ENCODE measurements at places on chromosomes 16 and 17.

DNA sequence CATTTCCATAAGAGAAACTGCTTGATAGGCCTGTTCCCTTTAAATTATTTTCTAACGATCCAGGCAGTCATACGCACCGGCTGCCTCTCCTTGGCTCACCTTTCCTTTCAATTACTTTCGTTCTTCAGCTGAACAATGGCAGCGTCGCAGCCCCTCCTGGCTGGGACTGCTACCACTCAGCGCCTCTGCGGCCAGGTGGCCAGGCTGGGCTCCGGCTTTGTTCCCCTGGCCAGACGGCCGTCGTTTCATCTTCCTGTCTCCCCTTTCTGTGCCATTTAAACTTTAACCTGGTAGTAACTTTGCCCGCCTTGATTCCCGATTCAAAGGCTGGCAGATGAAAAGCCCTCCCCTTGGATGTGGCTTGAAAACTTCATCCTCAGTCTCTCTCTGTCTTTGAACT is 79.0 kb downstream of the C16orf78 start:
- DNase-seq = no peak

DNA sequence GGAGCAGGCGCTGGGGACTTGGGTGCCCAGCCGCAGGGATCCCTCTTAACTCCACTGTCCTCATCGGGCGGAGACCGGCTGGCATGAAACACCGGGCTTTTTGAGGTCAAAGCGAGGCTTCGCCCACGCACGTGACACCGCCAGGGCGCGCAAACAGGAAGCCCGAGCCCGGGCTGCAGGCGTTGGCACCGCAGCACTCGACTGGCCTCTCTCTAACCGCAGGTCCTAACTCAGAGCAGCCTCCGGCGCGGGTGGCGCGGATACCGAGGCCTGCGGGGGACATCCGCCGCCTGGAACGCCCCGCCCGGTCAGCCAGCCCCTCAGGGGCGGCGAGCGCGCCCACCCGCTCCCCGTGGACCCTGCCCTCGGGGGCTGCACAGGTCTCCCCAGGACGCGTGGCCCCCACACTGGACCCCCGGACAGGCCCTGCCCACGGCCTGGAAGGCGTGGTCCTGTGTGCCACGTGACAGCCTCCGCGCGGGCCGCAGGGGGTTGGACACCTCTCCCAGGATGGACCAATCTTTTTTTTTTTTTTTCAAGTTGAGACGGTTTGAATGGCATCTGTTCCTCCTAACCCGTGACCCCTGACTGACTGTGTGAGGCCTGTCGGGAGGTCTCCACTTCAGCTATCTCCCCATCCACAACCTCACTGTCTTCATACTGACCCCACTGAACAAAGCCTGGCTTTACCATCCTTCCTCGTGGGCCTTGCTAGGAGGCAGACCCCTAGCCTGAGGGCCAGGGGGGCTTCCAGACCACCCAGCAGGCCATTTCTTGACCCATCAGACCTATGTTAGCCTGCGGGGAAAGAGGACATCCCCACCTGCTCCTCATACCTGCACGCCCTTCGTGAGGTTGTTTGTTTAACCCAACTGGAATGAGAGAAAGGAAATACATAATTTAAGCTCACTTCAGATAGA is 8.4 kb upstream of the SLC47A2 start:
- DNase-seq = no peak

DNA sequence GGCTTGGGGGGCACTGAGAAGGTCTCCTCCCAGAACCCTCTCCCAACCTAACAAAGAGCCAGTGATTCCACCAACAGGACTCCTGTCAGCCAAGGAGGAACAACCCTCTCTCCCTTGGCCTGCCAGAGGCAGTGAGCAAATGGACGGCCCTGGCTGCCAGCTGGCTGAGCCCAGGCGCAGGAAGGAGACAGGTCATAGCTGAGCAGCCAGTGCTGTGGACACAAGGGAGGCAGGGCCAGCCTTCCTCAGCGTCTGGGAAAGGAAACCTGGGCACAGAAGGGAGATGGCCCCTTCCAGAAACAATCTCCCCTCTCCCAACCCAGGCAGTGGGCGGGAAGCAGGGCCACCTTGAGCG is 2.1 kb downstream of the MPO start:
- DNase-seq = no peak

DNA sequence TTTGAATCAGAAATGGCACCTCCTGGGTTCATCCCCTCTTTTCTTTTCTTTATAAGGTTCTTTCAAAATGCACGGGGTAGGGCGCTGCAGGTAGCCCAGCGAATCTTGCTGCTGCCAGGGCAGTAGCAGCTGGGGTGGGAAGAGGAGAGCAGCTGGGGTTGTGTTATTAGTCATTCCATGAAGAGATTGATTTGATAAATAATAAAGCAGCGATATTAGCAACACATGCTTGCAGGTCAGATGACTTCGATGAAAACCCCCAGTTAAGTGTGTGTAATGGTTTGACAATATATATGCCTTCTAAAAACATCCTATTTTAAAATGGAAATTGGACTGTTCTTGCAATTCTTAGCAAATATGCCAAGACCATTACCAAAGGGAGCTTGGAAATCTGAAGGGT is 200.7 kb downstream of the CCDC182 start:
- DNase-seq = no peak

- no peak for DNase-seq
Observed at GRCh38 chr17:63987221-63988126, 10.7 kb upstream of the PRR29 start.

- no peak for DNase-seq
Observed at GRCh38 chr16:89458551-89458950, 31.8 kb downstream of the ANKRD11 start.

DNA sequence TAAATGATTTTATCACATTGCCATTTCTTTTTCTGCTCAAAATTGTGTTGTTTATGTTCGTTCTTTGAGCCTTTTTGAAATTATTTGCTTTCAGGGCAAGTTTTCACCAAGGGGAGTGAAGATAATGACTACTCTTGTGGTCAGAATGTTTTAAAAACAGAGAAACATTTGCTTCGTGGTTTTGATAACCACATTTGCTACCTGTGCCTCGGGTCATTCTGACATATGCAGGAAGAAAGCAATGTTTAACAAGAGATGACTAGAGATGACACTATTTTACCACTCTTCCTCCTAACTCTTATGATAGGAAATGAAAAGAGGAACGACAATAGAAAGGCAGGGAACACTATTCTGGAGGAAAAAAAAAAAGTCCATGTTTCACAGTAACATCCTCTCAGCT is 1496.5 kb upstream of the GOT2 start:
- DNase-seq = no peak

GRCh38 chr17:7296189-7296861 is 1.9 kb upstream of the YBX2 start:
- no peak for DNase-seq

- DNase-seq = no peak
Observed at GRCh38 chr16:35492225-35492624, 2032.8 kb downstream of the TP53TG3F start.

DNA sequence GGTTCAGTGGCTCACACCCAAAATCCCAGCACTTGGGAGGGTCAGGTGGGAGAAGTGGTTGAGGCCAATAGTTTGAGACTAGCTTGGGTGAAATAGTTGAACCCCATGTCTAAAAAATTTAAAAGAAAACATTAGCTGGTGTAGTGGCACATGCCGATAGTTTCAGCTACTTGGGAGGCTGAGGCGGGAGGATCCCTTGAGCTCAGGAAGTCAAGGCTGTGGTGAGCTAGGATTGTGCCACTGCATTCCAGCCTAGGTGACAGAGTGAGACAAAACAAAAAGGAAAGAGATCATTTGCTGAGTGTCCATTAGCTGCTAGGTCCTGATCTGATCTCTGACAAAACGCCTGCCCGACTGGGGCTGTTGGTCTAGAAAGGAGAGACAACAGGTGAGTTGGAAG is 14.1 kb upstream of the DBNDD1 start:
- no peak for DNase-seq

DNA sequence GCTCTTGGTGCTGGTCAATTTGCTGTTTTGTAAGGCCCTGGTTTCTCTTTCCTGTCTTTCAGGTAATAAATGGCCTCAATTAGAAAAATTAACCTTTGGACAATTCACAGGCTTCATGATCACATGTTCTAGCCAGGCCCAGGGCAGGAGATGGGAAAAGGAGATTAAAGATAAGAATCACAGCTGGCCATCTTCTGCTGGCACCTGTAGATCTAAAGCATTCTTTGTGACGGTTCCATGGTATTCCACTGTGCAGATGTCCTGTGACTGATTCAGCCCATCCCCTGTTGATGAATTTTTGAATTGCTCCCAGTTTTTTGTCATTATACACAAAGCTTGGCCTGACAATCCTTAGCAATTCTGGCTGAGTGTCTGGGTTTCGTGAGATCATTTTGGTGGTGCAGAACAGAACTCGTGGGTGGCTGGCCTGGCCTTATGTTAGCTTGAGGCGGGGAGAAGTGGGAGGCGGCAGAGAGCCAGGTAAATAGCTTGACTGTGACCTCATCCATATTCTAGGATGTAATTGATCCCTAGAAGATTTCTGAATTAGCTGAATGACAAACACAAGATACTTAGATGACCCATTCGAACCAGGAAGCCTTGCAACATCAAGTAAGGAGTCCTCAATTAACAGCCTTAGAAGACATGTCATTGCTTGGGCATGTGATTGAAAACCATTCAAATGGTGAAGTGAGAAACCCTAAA is 14.1 kb downstream of the TMC5 start:
- DNase-seq = no peak

DNA sequence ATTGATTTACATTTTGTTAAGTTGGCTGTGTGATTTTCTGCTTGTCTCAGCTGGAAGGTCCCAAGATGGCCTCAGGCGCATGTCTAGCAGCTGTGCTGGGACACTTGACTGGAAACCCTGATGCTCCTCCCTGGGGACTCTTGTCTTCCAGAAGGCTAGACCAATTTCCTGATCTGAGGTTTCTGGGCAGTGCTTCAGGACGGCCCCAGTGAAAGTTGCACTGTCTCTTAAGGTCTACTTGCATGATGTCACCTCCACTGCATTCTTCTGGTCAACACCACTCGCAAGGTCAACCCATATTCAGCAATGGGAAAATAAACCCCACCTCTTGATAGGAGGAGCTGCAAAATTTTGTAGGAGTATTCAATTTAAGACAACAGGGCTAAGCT is 116.0 kb downstream of the SALL1 start:
- DNase-seq = no peak

GRCh38 chr17:2734939-2735338 is 14.5 kb downstream of the CCDC92B start:
- no peak for DNase-seq

GRCh38 chr17:77297693-77298666 is 157.2 kb downstream of the SEC14L1 start:
- DNase-seq = no peak

DNA sequence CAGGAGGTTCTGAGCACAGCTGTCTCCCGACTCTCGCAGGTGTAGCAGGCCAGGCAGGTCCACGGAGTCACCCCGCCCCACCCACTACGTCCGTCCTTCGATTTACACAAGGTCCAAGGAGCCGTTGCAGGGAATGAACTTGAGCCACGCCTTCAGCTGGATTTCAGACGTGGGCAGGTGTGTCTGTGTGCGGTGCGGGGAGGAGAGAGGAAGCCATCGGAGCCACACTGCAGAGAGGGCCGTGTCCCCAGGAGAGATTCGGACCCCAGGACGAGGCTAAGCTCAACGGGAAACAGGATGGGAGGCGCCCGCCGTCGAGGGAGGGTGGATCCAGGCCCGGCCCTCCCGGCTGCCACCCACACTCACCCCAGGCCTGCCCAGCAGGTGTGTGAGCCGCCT is 50.3 kb downstream of the RPH3AL start:
- no peak for DNase-seq

DNA sequence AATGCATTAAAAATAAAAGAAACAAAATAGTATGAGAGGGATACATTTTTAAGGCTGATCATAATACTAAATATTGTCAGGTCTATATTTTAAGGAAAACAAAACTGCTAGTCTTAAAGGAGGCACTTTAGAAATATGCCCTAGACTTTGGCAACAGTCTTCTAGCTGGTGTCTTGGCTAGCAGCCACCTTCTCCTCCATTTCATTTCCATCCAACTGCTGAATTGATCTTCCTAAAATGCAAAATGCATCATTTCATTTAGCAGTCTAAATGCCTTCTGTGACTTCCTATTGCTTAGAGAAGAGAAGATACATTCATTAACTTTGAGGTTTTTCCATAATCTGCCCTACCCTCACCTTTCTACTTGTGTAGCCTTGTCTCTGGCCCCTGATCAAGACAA is 1404.1 kb downstream of the CDH11 start:
- no peak for DNase-seq

DNA sequence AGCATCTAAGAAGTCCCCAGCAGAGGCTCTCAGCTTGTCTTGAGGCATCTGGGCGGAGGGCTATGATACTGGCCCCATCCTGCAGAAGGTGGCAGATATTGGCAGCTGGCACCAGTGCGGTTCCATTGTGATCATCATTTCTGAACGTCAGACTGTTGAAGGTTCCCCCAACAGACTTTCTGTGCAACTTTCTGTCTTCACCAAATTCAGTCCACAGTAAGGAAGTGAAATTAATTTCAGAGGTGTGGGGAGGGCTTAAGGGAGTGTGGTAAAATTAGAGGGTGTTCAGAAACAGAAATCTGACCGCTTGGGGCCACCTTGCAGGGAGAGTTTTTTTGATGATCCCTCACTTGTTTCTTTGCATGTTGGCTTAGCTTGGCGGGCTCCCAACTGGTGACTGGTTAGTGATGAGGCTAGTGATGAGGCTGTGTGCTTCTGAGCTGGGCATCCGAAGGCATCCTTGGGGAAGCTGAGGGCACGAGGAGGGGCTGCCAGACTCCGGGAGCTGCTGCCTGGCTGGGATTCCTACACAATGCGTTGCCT is at the start of gene CIITA:
Gene CIITA, plus strand, starts transcription at position 404 of the 543 bp plus-strand sequence. Its CDS starts 129 bp downstream, at position 533.
- no peak for DNase-seq

GRCh38 chr16:84600343-84601229 is 17.3 kb downstream of the COTL1 start:
- peak; percentile 69 for DNase-seq

DNA sequence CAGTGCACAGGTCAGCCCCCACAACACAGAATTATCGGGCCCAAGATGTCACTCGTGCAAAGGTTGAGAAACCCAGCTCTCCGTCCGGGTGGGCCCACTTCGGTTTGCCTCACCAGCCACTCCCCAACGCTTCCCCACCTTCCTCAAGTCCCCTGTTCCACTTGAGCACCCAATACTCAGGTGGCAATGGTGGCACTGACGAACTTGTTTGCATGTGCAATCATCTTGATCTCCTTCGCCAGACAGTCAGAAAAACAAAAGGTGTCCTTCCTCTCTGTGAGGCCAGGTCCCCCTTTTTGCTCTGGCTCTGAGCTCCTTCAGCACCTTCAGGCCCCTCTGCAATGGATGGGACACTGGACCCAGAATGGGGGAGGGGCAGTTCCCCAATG is 3.7 kb downstream of the GGA2 start:
- DNase-seq = no peak

- DNase-seq = no peak
Observed at GRCh38 chr16:71357681-71358080, 842 bp upstream of the CALB2 start.

- DNase-seq = no peak
Observed at GRCh38 chr16:649631-650030, 466 bp downstream of the WDR90 start.

DNA sequence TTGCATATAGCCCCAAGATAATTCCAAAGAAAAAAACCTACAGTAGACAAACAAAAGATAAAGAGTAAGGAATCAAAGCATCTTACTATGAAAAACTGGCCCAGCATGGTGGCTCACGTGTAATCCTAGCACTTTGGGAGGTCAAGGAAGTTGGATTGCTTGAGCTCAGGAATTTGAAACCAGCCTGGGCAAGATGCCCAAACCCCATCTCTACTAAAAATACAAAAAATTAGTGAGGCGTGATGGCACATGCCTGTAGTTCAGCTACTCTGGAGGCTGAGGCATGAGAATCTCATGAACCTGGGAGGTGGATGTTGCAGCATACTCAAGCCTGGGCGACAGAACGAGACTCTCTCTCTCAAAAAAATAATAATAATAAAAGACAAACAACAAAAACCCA is 764.7 kb upstream of the KIF2B start:
- DNase-seq = no peak

Measured in NCI-H1436 treated with DMSO at 0.1 percent for 48 hours (cell line).